ENCODE measurements at places on chromosomes 4 and X.

GRCh38 chr4:9947168-9948062, 73.9 kb downstream of the SLC2A9 start:
- no peak for DNase-seq

DNA sequence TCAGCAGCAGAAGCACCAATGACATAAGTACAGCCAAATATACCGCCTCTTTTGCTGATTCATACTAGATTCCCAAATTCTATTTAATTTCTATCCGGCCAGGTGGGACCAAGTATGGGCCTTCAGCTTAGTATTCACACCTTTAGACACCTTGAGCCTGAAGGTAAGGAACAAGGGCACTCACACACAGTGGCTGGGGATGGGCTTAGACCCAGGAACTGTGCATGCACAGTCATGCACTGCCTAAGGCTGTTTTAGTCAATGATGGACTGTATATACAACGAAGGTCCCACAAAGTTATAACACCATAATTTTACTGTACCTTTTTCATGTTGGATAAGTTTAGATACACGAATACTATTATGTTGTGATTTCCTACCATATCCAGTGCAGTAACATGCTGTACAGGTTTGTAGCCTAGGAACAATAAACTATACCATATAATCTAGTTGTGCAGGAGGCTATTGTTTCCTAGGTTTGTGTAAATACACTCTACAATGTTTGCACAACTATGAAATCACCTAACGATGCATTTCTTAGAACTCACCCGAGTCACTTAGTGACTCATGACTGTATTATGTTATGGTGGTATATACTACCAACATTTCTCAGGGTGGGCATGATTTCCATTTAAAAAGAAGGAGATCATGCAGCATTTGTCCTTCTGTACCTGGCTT, 9.7 kb upstream of the CLNK start:
- no peak for DNase-seq

DNA sequence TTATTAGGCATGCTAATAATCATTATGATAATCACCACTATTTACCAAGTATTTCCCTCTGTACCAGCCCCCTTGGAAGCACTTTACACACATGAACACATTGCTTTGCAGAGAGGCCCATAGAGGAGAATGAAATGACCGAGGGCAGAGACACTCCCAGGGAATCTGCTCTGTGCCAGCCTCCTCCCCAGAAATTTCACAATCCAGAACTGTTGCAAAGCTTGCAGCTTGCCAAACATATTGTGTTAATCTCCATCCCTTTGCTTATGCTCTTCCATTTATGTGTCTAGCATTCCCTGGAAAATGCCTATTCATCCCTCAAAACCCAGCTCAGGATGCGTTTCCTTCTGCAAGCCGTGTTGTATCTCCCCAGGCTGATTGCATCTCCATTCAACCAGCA, 37.8 kb downstream of the CYTL1 start:
- DNase-seq: no peak

- DNase-seq: no peak
Observed at GRCh38 chr4:76546327-76546726, 111.3 kb downstream of the SHROOM3 start.

DNA sequence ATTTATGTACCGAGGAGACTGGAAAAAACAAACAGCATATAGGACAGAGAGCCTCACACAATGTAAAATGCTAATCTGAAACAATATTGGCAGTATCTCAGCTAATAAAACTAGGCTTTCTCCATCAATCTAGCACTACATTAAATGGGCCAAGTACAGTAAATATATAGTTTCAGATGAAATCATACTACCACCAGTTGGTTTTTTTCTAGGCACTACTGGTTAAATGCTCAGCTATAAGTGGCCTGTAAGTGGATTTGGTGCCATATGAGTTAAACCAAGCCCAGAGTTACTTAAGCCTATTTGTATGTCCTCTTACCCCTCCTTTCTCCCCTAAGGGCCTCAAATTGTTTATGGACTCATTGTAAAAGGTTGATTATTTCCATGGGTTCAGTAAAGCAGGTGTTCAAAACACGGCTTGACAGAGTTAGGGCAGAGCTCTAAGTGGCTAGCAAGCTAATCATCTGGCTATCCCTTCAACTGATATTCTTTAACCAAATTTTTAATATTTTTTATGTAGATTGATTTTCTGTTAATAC, 57.5 kb downstream of the FAM13A start:
- DNase-seq: no peak

DNA sequence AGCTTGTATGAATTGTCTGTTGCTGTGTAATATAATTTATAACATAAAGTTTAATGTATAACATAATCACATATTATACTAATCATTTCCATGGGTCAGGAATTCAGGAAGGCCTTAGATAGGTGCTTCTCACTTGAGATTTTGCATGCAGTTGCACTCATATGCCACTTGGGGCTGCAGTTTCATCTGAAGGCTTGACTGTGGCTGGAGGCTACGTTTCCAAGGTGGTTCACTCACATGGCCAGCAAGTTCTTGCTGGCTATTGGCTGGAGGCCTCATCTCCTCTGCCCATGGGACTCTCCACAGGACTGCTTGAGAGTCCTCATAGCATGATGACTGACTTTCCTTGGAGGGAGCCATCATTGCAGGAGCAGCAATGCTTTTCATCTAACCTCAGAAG, 53.4 kb upstream of the STX18 start:
- no peak for DNase-seq

- DNase-seq: no peak
Observed at GRCh38 chr4:83920375-83920774, 384.5 kb downstream of the GPAT3 start.

- DNase-seq: no peak
Observed at GRCh38 chrX:154742613-154743012, 8.3 kb downstream of the GAB3 start.

DNA sequence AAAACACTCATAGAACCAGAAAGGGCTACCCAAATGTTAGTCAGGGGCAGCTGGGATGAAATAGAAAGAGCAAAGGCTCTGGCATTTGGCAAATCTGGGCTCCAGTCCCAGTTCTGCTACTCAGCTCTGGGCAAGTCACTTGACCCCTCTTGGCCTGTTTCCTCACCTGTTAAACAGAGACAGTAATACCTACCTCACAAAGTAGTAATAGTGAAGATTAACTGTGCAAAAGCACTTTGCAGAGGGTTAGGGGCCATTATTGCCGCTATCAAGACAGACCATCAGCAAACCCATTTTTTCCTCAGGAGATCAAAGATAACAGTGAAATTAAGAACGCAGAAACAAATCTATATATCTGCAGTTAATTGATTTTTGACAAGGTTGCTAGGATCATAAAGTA, 20.6 kb downstream of the ZBTB33 start:
- no peak for DNase-seq

DNA sequence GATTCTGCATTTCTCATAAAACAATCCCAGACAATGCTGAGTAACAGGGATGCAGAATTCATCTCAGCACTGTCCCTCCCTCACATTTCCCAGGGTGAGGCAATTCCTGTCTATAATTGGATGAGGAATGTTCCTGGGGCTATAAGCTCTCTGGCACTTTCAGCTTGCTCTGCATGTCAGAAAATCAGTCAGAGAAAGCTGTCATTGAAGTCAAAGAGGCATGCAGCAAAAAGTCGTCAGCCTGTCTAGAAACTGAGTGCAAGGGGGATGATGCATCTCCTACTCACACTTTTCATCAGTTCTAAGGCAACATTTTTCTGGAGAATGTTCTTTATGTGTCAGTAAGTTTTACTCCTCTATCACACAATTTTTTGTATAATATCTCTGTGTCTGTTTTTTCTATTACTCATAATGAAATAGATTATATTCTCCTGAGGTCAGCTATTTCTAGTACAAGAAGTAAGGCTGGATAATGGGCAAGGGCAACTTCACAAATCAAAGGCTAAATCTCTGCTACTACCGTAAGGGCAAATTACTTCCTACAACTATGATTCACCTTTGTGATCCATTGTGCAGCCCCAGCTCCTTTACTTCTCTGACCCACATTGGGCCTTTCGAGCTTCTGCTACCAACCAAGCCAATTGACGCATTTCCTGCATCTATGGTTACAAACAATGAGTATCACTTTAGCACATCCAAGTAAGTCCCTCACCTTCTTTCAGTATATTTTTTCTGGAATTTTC, 56.0 kb downstream of the TASL start:
- no peak for DNase-seq

DNA sequence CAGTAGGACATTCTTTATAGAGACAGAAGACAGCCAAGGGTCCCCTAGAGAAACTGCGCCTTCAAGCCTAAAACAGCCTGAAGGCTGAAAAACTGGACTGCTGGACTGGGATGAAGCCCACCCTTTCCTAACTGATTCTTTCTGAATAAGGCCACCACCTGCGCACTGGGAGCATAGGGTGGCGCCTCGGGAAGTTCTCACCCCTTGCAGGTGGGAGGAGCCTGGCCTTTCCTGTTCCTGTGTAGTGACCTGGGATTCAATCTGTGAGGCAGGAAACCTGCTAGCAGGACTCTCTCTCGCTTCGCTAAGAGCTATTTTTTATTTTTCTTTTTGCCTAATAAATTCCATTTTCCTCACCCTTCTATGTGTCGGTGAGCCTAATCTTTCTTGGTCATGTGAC, 61.8 kb upstream of the KLHL13 start:
- no peak for DNase-seq

DNA sequence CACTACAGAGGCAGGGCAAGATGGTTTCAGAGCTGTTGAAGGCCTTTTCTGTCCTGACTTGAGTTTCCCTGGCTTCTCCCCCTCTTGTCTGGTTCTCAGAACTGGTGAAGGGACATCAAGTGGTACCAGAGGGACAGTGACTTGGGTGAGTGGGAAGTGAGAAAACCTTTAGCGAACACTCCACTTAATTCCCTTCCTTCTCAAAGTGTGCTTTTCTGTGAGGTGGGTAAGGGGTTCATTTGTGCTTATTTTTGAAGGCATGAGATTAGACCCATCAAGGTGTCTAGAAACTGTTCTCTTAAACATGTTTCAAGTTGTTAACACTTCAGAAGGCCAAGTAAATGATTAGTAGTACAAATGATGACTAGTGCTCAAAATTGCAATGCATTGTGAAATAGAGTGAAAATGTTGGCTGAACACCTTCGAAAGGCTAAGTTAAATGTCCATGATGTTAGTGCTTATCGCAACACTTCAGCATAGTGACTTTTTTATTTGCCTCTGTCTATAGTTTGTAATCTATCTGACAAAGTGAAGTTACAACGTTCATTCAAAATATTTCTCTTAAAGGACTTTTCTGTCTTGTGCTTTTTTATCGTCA, 2.8 kb downstream of the AREG start:
- DNase-seq: no peak

GRCh38 chr4:67717586-67717985, 16.6 kb upstream of the UBA6 start:
- DNase-seq: no peak
